ENCODE measurements at places on chromosomes 4 and X.

- peak overlapping the region; percentile 84 for H3K4me3 ChIP-seq
- no peak overlapping the region for H3K27ac ChIP-seq
- no peaks in the 10 kb centered on the region for H3K4me1 ChIP-seq
These were observed 581 bp upstream of the FAM114A1 start for GRCh38 chr4:38866973-38867477.

GRCh38 chr4:151575646-151576045 is 166.7 kb downstream of the FHIP1A start:
- no peak overlapping the region for H3K27ac ChIP-seq
- H3K4me3 ChIP-seq = no peak overlapping the region
- H3K36me3 ChIP-seq = no peaks in the 10 kb centered on the region
- DNase-seq = no peak
- no peaks in the 10 kb centered on the region for H3K27me3 ChIP-seq
- H3K4me1 ChIP-seq = no peaks in the 10 kb centered on the region

GRCh38 chr4:56052966-56053365 is 104.2 kb downstream of the CEP135 start:
- H3K4me3 ChIP-seq = peak overlapping the region; percentile 70
- H3K27ac ChIP-seq = no peak overlapping the region
- H3K4me1 ChIP-seq = peaks cover 17% of the 10 kb centered on the region
- H3K27me3 ChIP-seq = no peaks in the 10 kb centered on the region
- DNase-seq = no peak

GRCh38 chr4:98285676-98286075 is 24.5 kb downstream of the RAP1GDS1 start:
- DNase-seq = no peak
- H3K27me3 ChIP-seq = no peaks in the 10 kb centered on the region
- no peak overlapping the region for H3K4me3 ChIP-seq
- no peak overlapping the region for H3K27ac ChIP-seq

GRCh38 chrX:83336454-83336853 is 171.6 kb upstream of the POU3F4 start:
- no peaks in the 10 kb centered on the region for H3K4me1 ChIP-seq
- no peak overlapping the region for H3K27ac ChIP-seq
- no peaks in the 10 kb centered on the region for H3K36me3 ChIP-seq
- no peak for DNase-seq
- no peaks in the 10 kb centered on the region for H3K27me3 ChIP-seq

GRCh38 chr4:8225706-8226443 is 26.8 kb downstream of the SH3TC1 start:
- no peak overlapping the region for H3K27ac ChIP-seq
- no peaks in the 10 kb centered on the region for H3K36me3 ChIP-seq
- H3K4me1 ChIP-seq = peaks cover 13% of the 10 kb centered on the region
- DNase-seq = peak; percentile 84

GRCh38 chr4:4641661-4642495 is 100.0 kb upstream of the STX18 start:
- peak overlapping the region; percentile 26 for H3K4me3 ChIP-seq
- no peaks in the 10 kb centered on the region for H3K36me3 ChIP-seq
- H3K27ac ChIP-seq = peak overlapping the region; percentile 5
- peaks cover 48% of the 10 kb centered on the region for H3K27me3 ChIP-seq
- peaks cover 9% of the 10 kb centered on the region for H3K4me1 ChIP-seq

GRCh38 chr4:52172166-52172565 is 121.1 kb downstream of the SPATA18 start:
- no peak for DNase-seq
- H3K4me1 ChIP-seq = no peaks in the 10 kb centered on the region
- H3K4me3 ChIP-seq = no peak overlapping the region
- no peaks in the 10 kb centered on the region for H3K36me3 ChIP-seq

- H3K4me3 ChIP-seq = no peak overlapping the region
- H3K27me3 ChIP-seq = no peaks in the 10 kb centered on the region
- H3K36me3 ChIP-seq = no peaks in the 10 kb centered on the region
- H3K4me1 ChIP-seq = no peaks in the 10 kb centered on the region
- H3K27ac ChIP-seq = no peak overlapping the region
- no peak for DNase-seq
These were observed 6.2 kb upstream of the NELFA start for GRCh38 chr4:2015008-2015407.

- no peaks in the 10 kb centered on the region for H3K4me1 ChIP-seq
- peak; percentile 81 for DNase-seq
- no peak within 1 kb of the TSS for H3K27ac ChIP-seq
These were observed at the start of gene GLRB for GRCh38 chr4:157075811-157076577. TSS of gene GLRB (plus strand) at chr4:157076150. CDS start at chr4:157078025, 1,875 bp downstream.

GRCh38 chr4:75251547-75251946 is 262.7 kb downstream of the RCHY1 start:
- no peaks in the 10 kb centered on the region for H3K27me3 ChIP-seq
- no peaks in the 10 kb centered on the region for H3K4me1 ChIP-seq

- peaks cover 68% of the 10 kb centered on the region for H3K27me3 ChIP-seq
- H3K4me1 ChIP-seq = no peaks in the 10 kb centered on the region
- no peak overlapping the region for H3K27ac ChIP-seq
- DNase-seq = no peak
These were observed 415 bp downstream of the SHISA3 start for GRCh38 chr4:42397635-42398170.

GRCh38 chrX:131894995-131895394 is 128.1 kb upstream of the STK26 start:
- H3K4me1 ChIP-seq = no peaks in the 10 kb centered on the region
- H3K27ac ChIP-seq = no peak overlapping the region
- H3K36me3 ChIP-seq = no peaks in the 10 kb centered on the region
- no peaks in the 10 kb centered on the region for H3K27me3 ChIP-seq
- no peak overlapping the region for H3K4me3 ChIP-seq

- no peaks in the 10 kb centered on the region for H3K27me3 ChIP-seq
- peaks cover 3% of the 10 kb centered on the region for H3K4me1 ChIP-seq
- no peak overlapping the region for H3K27ac ChIP-seq
- H3K36me3 ChIP-seq = no peaks in the 10 kb centered on the region
These were observed 1184.4 kb downstream of the RPA4 start for GRCh38 chrX:98068024-98068580.

DNA sequence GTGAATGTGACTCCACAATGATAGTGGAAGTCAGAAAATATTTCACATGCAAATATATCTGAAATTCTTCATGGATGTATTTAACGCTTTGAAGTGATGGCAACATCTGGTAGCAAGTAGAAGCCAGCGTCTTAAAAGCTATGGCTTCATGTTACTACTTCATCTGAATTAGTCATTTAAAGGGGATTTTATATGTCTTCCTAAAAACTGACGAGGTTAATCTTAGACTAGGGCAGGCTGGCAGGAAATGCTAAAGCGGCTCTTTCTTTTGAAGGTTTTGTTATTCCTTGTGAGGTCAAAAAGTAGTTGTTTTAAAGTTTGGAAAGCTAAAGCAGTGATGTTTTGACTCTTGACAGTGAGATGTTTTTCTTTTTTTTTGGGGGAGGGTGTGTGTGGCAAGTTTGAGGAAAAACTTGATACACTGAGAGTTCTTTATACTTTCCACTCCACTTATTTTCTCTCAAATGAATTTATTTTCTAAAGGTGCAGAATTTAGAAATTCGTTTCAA is 22.6 kb downstream of the PLS3 start:
- H3K4me3 ChIP-seq = no peak overlapping the region
- no peaks in the 10 kb centered on the region for H3K27me3 ChIP-seq
- H3K27ac ChIP-seq = no peak overlapping the region
- no peak for DNase-seq

DNA sequence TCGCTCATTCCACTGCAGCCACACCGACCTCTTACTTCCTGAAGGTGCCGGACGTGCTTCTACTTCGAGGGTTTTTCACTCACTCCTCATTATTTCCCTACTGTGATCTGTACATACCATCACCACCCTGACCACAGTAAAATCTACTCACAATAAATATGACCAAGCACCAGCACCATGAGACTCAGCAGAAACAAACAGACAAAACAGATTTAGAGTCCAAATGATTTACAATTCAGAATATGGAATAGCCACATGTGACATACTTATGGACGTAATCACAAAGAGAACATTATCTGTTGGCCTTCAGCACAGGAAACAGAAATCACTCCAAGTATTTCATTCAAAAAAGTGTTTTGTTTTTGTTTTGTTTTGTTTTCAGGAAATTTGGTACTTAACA is 16.1 kb upstream of the KLB start:
- no peaks in the 10 kb centered on the region for H3K36me3 ChIP-seq
- H3K4me1 ChIP-seq = no peaks in the 10 kb centered on the region
- no peak overlapping the region for H3K4me3 ChIP-seq
- H3K27ac ChIP-seq = no peak overlapping the region
- no peaks in the 10 kb centered on the region for H3K27me3 ChIP-seq

DNA sequence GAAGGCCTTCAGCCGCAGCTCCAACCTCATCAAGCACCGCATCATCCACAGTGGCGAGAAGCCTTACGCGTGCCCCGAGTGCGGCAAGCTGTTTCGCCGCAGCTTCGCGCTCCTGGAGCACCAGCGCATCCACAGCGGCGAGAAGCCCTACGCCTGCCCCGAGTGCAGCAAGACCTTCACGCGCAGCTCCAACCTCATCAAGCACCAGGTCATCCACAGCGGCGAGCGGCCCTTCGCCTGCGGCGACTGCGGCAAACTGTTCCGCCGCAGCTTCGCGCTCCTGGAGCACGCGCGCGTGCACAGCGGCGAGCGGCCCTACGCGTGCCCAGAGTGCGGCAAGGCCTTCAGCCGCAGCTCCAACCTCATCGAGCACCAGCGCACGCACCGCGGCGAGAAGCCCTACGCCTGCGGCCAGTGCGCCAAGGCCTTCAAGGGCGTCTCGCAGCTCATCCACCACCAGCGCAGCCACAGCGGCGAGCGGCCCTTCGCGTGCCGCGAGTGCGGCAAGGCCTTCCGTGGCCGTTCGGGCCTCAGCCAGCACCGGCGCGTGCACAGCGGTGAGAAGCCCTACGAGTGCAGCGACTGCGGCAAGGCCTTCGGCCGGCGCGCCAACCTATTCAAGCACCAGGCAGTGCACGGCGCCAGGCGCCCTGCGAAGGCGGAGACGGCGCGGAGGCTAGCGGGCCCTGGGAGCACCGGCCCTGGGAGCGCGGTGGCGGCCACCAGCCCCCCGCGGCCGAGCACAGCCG is 9.8 kb downstream of the ZFP92 start:
- H3K36me3 ChIP-seq = no peaks in the 10 kb centered on the region
- H3K4me1 ChIP-seq = no peaks in the 10 kb centered on the region
- DNase-seq = no peak
- no peaks in the 10 kb centered on the region for H3K27me3 ChIP-seq
- H3K4me3 ChIP-seq = no peak overlapping the region

DNA sequence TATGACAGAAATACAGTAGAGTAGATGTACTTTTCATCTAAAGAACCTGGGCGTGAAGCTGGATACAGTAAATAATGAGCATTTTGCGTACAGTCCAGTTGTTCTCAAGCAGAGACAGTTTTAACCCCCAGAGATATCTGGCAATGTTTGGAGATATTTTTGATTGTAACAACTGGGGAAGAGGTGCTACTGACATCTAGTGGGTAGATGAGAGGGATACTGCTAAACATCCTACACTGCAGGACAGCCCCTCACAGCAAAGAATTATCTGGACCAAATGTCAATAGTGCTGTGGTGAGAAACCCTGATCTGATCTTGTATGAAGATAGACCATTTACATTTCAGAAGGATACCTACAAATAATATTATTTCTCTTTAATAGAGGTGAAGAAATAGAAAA is 200.2 kb upstream of the FAM47A start:
- H3K4me3 ChIP-seq = no peak overlapping the region
- H3K27ac ChIP-seq = no peak overlapping the region
- H3K4me1 ChIP-seq = no peaks in the 10 kb centered on the region
- no peak for DNase-seq

DNA sequence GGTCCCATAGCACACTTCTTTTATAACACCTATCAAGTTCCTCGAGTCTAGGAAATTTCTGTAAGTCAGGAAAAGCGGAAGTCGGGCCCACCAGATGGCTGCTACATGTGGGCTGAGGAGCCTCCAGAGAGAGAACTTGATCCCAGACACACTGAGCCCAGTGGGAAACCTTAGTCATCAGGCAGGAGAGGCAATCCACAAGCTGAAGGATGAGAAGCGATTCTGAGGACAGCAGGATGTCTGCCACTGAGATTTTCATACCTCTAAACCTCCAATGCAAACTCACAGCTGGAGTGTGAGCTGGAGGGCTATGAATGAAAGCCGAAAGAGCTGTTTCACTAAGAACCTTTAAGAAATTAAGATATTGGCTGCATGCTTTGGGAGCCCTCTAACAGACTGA is 52.6 kb upstream of the PDHA1 start:
- no peak overlapping the region for H3K4me3 ChIP-seq
- H3K27me3 ChIP-seq = no peaks in the 10 kb centered on the region
- no peak overlapping the region for H3K27ac ChIP-seq
- H3K36me3 ChIP-seq = no peaks in the 10 kb centered on the region
- H3K4me1 ChIP-seq = no peaks in the 10 kb centered on the region

- H3K36me3 ChIP-seq = no peaks in the 10 kb centered on the region
- no peak overlapping the region for H3K4me3 ChIP-seq
- no peak overlapping the region for H3K27ac ChIP-seq
- no peaks in the 10 kb centered on the region for H3K4me1 ChIP-seq
- DNase-seq = no peak
These were observed 417.1 kb upstream of the GALNT7 start for GRCh38 chr4:172751550-172751949.

DNA sequence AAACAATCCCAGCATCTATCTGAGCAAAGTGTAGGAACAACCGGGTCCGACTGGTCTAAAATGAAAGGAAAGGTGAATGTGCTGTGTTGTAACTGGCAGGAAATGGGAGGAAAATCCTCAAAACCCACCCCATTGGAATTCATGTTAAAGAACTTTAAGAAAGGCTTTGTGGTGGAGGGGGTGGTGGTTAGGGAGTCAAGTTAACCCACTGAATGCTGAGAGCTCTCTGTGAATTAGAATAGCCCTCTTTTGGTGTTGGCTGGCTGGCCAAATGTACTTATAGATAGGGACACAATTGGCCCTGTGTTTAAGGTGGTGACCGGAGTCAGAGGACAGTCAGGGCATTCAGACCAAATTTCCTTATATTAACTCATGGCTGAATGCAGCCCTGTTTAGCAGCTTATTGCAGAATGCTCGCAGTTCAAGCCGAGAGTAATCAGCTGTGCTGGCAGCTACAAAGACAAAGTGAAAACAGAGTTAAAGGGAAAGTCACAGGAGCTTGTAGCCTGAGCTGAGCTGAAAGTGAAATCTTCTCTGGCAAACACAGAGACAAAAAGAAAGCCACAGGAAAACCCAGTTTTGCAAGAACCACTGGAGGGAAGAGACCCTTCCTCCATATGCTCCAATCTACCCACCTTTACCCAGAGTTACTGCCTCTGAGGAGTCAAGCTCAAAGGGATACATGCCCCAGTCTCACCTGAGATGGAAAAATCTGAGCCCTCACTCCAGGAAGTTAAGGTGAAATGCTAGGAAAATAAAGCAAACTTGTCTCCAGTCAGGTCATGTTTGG is 38.5 kb upstream of the UGT2B7 start:
- H3K4me1 ChIP-seq = no peaks in the 10 kb centered on the region
- peak; percentile 53 for DNase-seq
- no peaks in the 10 kb centered on the region for H3K36me3 ChIP-seq
- H3K4me3 ChIP-seq = no peak overlapping the region

- H3K27ac ChIP-seq = no peak overlapping the region
- DNase-seq = no peak
- no peak overlapping the region for H3K4me3 ChIP-seq
These were observed 83.6 kb upstream of the GUCY1A1 start for GRCh38 chr4:155582971-155583437.
